CD4-positive, alpha-beta T cell treated with Interleukin-6 at 100 ng/mL for 8 hours (primary cell): ENCODE measurements at places on chromosomes 4 and X.
A peak's percentile ranks its signal among the peaks of the same experiment; 100 is the strongest.

DNA sequence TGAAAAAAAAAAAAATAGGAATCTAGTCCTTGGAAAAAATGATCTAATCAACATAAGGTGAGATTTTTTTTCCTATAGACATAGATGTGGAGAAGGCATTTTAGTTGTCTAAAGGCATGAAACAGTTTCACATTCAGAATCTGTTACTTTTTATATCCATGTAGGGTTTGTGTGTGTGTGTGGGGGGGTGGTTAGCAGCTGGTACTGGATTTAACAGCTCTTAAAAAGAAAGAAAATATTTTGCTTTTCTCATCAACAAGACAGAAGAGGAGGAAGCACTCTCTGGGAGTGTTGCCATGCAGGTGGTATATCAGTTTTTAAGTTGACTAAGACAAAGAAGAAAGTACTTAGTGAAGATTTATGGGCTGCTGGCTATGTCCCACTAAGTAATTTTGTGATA is 122.3 kb downstream of the VCX3B start:
- no peak for DNase-seq

- no peak for DNase-seq
These were observed 624.7 kb upstream of the ZFP42 start for GRCh38 chr4:187370918-187371317.

- no peak for DNase-seq
These were observed 31.6 kb upstream of the CT47C1 start for GRCh38 chrX:119041175-119041574.

GRCh38 chrX:24081661-24082154 is 27.0 kb downstream of the EIF2S3 start:
- peak; percentile 48 for DNase-seq

DNA sequence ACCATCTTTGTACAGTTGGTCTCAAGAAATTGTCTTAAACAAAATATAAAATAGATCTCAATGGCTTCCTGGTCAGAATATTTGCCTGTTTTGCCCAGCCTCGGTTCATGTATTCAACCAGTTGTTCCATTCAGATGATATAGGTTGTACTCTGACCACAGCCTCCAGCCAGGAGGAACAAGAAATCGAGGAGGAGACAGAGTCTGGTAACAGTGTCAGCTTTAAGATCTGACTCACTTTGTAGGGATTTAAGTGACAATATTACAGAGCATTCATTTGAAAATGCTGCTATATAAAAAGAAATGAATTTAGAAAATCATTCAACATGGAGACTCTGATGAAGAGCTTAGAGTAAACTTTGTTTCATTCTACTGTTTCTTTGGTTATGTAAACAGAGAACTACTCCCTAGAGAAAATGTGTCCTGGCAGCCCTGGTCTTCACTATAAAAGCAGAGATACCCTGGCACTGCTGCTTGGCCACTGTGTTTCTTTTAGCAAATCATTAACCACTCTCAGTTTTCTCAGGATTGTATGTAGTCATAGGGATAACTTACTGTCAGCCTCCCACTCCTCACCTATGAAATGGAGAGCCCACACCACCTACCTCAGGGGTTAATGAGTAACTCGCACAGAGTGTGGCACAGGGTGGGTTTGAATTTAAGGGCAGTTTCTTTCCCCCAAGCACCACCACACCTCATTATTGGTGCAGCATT is 53.5 kb downstream of the PAGE2 start:
- DNase-seq = no peak

GRCh38 chr4:25904748-25905082 is 9.3 kb upstream of the SMIM20 start:
- DNase-seq = no peak

- DNase-seq = no peak
These were observed 2.5 kb downstream of the FGFR3 start for GRCh38 chr4:1795299-1796195.

DNA sequence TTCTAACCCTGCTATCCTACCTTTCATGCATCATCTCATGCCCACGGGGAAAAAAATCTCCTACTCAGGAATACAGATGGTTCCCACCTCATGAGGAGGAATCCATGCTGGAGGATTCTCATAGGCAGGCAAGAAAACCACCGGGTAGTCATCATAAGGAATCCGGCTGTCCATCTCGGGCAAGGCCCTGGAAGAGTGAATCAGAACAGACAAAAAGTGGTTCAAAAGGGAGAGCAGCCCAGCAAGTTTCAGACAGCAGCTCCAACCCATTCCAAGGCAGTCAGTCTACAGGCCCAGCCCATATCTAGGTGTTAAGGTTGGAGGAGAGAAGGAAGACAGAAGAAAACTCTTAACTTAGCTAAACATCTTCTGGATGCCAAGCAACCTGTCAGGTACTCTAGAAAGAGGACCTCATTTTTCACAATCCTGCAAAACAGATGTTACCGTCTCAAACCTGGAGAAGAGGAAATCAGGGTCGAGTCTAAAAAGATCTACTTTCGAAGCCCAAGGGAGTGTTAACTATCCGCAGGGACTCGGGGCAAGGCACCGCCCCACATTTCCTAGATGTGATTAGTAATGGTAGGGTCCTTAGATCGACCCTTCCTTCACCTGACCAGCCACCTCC is 447 bp downstream of the PDZD11 start:
- DNase-seq = no peak

- DNase-seq = no peak
These were observed 2.5 kb downstream of the OCIAD2 start for GRCh38 chr4:48904101-48904500.

- DNase-seq = no peak
These were observed 108.3 kb downstream of the CDS1 start for GRCh38 chr4:84691170-84691691.

- DNase-seq = no peak
These were observed 11.4 kb downstream of the SYN1 start for GRCh38 chrX:47608130-47608810.

GRCh38 chr4:38982361-38983095 is 49.7 kb downstream of the TMEM156 start:
- no peak for DNase-seq

DNA sequence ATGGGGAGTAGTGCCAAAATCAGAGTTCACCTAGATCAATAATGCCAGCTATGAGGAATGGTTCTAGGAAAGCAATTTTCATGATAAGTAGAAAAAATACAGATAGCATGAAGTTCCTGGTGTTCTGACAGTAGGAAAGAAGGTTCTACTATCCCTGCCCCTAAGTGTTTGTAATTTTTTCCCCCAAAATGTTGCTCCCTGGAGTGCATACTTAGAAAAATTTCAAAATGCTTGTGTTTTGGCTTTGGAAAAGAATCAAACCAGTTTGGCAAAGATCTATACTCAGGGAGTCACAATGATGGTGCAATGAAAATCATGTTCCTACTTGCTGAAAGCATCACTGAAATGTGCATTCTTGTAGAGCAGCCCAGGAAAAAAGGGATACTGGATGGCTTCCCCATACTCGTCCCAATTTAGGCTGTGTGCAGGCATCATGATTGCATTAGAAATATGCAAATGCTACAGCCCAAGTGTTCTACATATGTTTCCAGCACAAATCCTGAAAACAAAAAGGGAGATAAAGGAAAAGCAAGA is 74.7 kb downstream of the LPAR4 start:
- DNase-seq = no peak

GRCh38 chr4:142406499-142406835 is 439.6 kb downstream of the INPP4B start:
- no peak for DNase-seq

GRCh38 chrX:103063191-103063845 is 653 bp downstream of the BEX1 start:
- no peak for DNase-seq

- DNase-seq = no peak
These were observed 65.4 kb upstream of the TRPC3 start for GRCh38 chr4:122017296-122017695.

DNA sequence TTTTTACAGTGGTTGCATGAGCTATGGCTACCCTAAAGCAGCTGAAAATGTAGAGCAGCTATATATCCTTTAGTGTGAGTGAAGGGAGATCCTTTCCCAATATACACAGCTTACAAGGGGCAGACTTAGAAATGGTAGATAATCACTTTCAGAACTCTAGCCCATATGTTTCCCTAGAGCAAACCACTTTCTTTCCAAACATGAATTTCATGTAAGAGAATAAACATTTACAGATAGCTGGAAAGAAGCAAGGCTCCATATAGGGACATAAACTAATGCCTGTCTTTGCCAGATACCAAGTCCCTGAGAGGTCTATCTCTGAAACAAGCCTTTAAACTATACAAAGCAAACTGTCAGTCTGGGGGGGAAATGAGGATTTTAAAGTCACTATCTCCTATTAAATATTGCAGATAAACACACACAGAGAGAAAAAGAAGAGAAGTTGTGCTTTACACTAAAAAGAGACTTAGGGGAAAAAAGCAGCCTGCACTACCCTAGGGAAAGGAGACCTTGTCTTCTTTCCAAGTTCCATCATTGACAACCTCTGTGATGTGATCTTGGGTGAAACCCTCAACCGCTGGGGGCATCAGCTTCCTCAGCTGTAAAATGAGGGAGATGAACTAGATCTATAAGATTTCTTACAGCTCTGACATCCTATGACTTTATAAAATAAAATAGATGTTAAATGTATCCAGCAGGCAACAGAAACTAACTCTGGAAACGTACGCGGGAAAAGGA is 73.6 kb downstream of the TMEM156 start:
- no peak for DNase-seq

GRCh38 chr4:152246659-152247058 is 289.2 kb downstream of the FBXW7 start:
- DNase-seq = peak; percentile 41

GRCh38 chrX:46913667-46914066 is 1.4 kb downstream of the JADE3 start:
- no peak for DNase-seq

DNA sequence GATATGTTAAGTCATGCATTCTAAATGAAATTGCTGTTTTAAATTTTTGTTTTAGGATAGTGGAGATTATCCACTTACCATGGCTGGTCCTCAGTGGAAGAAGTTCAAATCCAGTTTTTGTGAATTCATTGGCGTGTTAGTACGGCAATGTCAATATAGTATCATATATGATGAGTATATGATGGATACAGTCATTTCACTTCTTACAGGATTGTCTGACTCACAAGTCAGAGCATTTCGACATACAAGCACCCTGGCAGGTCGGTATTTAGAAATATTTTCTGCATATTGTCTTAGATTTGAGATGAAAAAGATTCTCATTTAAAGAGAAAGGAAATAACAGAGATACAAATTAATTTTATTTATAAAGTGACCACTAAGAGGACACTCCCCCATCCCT is 83.6 kb downstream of the STAG2 start:
- no peak for DNase-seq

DNA sequence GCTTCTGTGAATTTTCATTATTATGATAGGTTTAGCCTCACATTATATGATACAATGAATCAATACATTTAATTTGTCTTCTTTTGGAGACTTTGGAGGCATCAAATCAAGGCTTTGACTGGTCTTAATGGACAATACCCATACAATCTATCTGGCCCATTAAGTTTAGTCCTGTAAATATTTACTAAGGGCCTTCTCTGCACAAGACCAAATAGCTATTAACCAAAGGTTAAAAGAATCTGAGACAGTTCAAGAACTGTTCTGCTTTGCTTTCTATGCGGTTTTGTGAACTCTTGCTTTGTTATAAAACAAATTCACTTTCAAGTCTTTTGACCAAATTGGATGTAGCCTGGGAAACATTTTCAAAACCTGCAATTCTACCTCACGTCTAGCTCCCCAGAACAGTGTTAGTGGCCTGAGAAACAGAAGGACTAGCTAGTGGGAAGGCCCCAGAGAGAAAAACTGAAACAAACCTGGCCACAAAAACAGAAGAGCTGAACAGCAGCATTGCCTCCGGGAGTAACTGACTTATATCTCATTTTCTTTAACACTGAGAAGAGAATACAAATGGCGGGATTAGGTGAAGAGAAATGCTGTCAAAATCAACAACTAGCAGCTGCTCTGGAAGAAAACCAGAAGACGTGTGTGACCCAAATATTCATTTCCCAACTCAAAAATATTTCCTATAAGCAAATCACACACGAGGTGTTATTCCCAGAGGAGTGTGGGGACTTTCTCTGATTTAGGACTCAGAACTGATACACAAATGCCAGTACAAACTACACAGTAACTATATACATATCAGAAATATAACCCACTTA is 548 bp downstream of the TLR1 start:
- DNase-seq = peak; percentile 36

GRCh38 chrX:16177260-16177659 is 10.0 kb downstream of the MAGEB17 start:
- DNase-seq = no peak

- DNase-seq = peak; percentile 61
These were observed 651 bp upstream of the SAP30 start for GRCh38 chr4:173370130-173370476.

- peak; percentile 44 for DNase-seq
These were observed 800 bp downstream of the KDM5C start for GRCh38 chrX:53223955-53224859.

DNA sequence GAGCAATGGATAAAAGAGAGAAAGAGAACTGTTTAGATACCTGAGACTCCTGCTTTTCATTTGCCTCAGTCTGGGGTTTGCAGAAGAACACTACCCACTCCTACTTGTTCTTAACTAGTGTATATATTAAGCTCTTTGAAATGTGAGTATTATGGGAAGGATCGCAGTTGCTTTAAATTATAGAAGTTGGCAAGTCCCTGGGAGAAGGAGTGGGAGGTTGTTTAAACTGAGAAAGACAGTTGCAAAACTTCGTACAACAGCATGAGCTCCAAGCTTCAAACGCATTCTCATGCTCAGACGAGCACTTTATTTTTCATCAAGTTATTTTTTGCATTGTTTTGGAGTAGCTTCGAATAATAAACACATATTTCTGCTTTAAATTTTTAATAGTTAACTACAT is 88.1 kb upstream of the C1QTNF7 start:
- DNase-seq = no peak

- DNase-seq = no peak
These were observed 4.8 kb downstream of the PDGFC start for GRCh38 chr4:156966836-156967235.

DNA sequence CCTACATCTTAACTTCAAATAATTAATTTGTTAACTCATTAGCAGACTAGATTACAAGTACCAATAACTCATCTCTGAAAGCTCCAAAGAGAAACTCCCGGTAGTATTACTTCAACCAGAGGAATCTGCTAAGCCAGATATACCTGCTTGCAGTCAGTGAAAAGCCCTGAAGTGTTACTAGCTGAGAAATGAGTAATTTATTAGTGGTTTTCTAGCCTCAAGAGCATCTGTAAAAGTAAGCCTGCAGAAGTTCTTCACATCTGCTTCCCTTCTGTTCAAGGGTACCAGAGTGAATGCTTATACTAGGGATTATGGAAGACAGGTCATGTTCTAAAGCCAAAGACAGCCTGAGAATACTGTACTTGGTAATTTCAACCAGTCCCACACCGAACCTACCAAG is 34.7 kb downstream of the IRS4 start:
- no peak for DNase-seq

GRCh38 chrX:112677167-112677566 is 2.6 kb downstream of the LHFPL1 start:
- DNase-seq = no peak

DNA sequence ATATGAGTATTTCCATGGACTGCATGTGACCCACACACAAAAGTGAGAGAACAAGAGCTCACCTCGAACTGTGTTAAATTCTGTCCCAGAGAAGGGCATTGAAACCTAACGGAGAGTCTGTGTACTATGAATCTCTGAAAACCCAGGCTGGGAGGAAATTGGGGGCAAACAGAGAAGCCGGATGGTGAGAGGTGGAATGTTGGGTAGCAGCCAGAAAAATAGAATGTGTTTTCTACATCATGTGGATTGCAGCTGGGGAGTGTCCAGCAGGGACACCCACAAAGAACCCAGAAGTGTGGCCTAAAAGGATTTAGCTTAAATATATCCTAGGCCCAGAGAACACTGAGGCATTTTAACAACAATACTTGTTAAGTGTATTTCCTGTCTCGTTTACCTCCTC is 38.6 kb downstream of the MND1 start:
- no peak for DNase-seq

- peak; percentile 48 for DNase-seq
These were observed at the start of gene PLXNA3 for GRCh38 chrX:154458116-154458953. Gene PLXNA3, plus strand, starts transcription at chrX:154458281. Its CDS starts 1,903 bp downstream, at chrX:154460184.
